ENCODE measurements at places on chromosomes 12 and 14.

DNA sequence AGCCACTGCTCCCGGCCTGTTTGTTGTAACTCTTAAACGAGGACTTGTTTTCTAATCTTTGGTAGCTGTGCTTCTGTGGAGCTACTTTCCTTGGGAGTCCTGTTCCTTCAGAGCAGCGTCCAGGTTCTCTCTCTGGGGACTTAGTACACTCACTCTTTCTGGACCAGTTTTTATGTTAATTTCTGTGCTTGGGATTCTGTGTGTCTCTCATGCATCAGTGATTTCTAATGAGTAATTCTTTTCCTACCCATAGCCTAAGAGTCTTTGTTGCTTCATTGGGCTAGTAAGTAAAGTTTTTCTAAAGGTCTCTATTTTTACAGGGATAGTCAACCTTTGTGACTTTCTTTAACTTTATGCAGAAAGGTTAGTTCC lies 289.3 kb downstream of the FBXL14 start:
- no peak for DNase-seq

DNA sequence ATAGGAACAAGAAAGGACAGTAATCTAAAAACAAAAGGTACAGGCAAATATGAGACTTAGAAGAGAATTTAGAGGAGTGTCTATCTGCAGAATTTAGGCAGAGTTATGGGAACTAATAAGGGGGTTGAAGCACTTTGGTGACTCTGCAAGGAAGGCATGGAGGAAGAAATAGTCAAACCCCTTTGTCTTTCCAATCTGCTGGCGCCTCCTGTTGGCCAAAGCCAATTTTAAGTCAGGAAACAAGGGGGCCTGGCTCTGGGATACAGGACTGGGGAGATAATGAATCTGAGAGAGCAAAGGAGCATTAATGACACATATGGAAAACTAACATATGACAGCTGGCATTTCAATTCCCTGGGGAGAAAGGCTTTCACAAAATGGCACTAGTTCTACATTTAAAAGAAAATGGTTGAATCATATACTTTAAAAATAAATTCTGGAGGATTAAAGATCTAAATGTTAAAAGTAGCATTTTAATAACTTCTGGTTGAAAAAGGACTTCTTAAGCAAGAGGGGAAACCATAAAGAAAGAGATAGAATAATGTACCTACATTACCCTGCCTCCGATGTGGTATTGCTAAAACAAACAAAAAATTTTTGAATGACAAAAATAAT lies 48.5 kb upstream of the CSRP2 start:
- DNase-seq = peak; percentile 19

DNA sequence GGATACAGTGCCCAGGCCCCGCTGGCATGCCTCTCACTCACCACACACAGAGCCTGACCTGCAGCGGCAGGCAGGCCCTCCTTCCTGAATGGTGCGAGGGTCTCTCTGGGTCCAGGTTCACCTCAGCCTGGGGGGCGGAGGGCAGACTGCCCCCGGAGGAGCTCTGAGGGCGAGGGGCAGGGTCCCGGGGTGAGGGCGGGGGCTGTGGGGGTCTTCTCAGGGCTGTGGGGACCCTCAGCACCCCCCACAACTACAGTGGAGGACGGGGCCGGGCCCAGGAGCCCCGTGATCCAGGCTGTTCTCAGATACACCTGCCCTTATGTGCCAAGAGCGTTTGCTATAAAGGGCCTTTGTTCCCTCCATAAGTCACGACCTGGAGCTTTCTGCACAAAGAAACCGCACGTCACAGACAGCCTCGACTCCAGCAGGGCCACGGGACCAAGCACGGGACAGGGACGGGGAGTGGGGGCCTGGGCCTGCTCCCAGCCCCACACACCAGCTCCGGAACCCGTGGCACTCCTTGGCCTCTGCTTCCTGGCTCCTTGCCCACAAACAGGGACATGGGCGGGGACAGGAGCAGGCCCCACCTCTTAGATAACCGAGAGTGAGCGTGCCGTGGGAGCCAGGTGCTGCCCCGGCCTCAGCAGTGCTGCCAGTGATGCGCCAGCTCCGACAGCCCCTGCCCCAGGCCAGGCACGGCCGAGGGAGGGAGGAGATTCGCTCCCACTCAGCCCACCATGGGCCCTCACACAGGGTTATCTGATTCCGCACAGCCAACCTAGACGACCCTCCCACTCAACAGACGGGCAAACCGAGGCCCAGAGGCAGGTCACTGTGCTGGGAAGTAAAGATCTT lies 101.9 kb downstream of the RFLNA start:
- DNase-seq = no peak

DNA sequence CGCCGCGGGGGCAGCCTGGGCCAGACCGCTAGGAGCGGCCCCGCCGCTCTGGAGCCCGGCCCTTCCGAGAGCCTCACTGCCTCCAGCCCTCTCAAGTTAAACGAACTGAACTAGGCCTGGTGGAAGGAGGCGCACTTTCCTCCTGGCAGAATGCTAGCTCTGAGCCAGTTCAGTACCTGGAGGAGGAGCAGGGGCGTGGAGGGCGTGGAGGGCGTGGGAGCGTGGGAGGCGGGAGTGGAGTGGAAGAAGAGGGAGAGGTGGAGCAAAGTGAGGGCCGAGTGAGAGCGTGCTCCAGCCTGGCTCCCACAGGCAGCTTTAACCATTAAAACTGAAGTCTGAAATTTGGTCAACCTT lies 5.3 kb downstream of the LTB4R start:
- DNase-seq = no peak

DNA sequence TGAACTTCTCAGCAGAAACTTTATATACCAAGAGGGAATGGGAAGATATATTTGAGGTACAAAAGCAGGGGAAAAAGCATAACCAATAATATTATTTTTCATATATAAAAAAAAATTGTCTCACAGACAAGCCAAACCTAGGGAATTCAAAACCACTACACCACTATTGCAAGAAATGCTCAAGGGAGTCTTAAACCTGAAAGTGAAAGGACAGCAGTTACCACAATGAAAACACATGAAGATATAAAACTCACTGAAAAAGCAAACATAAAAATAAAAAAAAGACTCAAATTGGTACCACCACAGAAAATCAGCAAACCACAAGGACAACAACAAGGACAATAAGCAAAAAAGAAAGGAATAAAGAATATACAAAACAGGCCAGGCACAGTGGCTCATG lies 131.9 kb downstream of the CEP128 start:
- DNase-seq = no peak

- no peak for DNase-seq
Measured at GRCh38 chr12:109580684-109581333, 7.2 kb downstream of the MVK start.

DNA sequence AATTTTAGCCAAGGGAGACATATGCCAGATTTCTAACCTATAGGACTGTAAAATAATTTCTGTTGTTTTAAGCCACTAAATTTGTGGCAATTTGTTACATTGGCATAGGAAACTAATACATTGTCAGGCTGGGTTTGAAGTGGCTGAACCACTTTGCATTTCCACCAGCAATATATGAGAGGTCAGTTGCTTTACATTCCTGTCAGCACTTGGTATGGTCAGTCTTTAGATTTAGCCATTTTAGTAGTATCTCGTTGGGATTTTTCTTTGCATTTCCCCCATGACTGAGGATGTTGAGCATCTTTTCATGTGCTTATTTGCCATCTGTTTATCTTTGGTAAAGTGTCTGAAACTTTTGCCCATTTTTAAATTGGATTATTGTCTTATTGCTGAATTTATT lies 3.9 kb downstream of the PALS1 start:
- DNase-seq = no peak

- no peak for DNase-seq
Measured at GRCh38 chr12:39077226-39077625, 171.8 kb upstream of the CPNE8 start.

DNA sequence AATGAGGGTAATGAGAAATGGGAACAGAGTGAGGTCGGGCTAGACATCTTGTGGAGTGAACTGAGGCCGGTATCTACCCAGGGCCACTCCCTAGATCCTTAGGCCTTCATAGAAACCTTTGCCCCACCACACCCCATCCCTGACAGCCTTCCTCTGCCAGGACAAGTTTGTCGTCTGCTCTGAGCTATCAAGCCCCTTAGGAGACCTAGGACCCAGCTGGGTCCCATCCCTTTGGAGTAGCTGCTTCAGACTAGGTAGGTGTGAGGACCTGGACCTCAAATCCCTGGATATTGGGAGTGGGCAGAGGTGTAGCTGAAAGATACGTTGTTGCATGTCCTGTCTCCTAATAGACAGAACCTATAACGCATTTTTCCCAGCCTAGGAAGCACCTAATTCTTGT lies at the start of gene TMEM253:
Gene TMEM253 (plus strand): TSS at position 136 of the 400 bp plus-strand sequence. CDS start 278 bp downstream, outside the sequence.
- DNase-seq = no peak

DNA sequence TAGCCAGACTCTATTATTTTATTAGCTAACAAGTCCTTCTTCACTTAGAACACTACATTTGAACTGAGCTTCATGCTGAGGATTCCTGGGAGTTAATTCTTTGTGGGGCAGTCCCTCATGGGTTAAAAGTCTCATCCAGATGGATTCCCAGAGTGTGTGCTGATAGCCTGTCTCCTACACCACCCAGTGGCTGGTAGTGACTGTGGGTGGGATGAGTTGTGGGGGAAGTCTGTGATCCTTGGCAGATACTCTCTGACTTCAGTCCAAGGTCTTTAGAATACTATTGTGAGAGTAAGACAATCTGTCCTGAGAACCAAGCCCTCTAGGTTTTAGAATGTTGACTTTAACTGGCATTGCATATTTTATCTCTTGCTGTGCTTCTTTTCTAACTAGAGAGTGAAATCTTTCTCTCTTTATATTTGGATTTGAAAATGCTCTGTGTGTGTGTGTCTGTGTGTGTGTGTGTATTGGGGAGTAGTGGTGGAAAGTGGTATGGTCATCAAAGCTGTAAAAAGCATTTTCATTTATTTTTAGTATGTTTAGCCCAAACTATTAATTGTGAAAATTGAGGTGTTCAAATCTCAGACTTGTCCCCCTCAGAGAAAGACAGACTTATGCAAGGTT lies 37.3 kb downstream of the AKAP6 start:
- no peak for DNase-seq

DNA sequence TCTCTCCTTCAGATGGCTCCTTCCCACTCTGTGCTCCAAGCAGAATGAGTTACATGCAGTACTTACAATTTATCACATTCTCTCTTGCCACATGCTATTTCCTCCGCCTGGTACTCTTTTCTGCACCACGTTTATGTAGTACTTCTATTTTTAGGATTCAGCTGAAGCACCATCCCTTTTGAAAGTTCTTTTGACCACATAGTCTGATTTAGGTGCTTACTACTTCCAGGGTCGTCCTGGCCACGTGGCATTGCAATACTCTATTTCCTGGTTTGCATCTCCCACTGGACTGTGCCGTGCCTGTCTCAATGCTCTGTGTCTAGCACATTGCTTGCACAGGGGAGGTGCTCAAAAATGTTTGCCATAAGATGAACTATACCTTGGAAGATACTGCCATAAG lies 16.3 kb upstream of the TBC1D30 start:
- no peak for DNase-seq

DNA sequence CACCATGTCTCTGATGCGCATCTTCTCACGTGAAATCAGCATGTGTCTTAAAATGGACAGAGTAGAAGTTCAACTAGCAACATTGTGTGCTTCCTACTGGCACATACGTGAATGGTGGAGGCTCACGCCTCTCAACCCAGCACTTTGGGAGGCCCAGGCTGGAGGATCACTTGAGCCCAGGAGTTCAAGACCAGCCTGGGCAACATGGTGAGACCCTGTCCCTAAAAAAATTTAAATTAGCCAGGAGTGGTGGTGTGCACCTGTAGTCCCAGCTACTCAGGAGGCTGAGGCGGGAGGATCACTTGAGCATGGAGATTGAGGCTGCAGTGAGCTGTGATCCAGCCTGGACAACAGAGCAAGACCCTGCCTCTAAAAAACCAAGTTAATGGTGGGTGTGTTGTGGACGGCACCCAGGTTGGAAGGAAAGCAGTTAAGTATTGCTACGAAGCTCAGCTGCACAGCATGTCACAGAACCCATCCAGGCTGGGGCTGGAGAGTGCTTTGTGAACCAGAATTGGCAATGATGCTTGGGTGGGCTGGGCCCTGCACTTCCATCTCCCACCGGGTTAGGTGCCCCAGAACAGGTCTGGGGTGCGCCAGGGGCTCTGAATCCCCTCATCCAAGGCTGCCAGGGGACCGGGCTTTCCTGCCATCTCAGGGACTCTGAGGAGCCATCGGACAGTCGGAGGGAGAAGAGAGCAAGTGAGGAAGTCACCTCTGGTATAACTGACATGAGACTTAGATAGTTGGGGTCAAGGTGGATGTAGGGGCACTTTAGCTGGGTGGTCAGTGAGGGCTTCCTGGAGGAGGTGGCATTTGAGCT lies 33.0 kb upstream of the ULK1 start:
- no peak for DNase-seq

DNA sequence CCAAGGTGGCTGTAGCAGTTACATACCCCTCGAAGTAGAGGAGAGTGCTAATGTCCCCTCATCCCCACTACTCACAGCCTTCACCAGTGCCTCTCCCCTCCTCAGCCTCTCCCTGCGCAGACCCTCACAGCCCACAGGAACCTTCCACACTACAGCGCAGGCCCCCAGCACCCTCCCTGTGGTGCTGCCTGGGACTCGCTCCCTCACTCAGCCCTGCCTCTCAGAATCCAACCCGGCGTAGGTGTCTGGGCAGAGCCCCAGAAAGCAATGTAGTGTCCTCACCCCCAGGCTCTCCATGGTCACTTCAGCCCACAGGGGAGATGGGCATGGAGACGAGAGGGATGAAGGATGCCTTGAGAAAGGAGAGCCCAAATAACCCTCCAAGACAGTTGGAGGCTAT lies 10.9 kb upstream of the ZNF740 start:
- DNase-seq = no peak

- DNase-seq = no peak
Measured at GRCh38 chr12:42603246-42603990, 13.9 kb upstream of the PRICKLE1 start.

DNA sequence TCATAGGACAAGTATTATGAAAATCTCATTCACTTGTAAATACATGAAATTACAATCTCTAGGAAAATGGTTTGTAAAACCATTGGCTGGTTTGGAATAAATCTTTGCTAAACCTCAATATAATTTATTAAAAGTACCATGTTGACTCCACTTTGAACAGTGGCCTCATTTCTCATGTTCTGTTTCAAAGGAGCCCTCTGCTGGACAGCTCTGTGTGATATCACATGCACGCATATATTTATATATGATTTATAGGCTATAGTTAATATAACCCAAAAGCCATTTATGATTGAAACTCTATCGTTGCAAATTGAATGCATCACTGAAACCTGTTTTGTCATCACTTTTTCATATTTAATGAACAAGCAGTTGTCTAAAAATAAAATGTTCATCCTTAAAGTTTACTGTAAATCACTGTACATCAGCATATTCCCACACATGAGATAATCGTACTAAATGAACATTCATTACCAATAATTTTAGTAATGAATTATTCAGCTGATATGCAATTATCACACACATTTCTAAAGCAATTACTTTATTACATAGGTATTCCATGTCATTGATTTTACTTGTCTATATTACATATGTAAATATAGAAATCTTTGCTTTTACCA lies 493.8 kb downstream of the NPAS3 start:
- no peak for DNase-seq

- peak; percentile 56 for DNase-seq
Measured at GRCh38 chr14:50064993-50065392, 51.4 kb downstream of the VCPKMT start.

- no peak for DNase-seq
Measured at GRCh38 chr14:68910540-68910939, 68.6 kb downstream of the ACTN1 start.

All from activated CD8-positive, alpha-beta memory T cell treated with anti-CD3 and anti-CD28 coated beads, Interleukin-2, amount 50 U/mL, for 4 hours (primary cell).